ENCODE measurements at places on chromosomes 7 and 10. TPM values are rescaled to one million over a fixed set of nuclear protein-coding genes. Genes with fewer than 3 reads are reported as not detected.

TMEM229A gene
- 0.26 TPM for total RNA-seq

PLXDC2 gene
- 10.6 TPM for total RNA-seq

PRKAR2B gene
- total RNA-seq: 3.6 TPM

BTBD16 gene
- not detected for total RNA-seq

SPDYE1 gene
- total RNA-seq: not detected

HABP2 gene
- total RNA-seq: not detected

CTNNA3 gene
- total RNA-seq: not detected
